Glutamatergic neuron (in vitro differentiated cells): ENCODE measurements at places on chromosomes 5 and 9. TPM values are rescaled to one million over a fixed set of nuclear protein-coding genes. Genes with fewer than 3 reads are reported as not detected.

The EIF4E1B gene
- total RNA-seq = not detected

GRCh38 chr9:132827366-132827765 lies 50.7 kb downstream of the AK8 start:
- H3K27me3 ChIP-seq = peaks cover 4% of the 10 kb centered on the region
- H3K36me3 ChIP-seq = peaks cover 6% of the 10 kb centered on the region
- DNase-seq = no peak
- H3K27ac ChIP-seq = no peak overlapping the region
- H3K4me1 ChIP-seq = peaks cover 13% of the 10 kb centered on the region
- no peak overlapping the region for H3K4me3 ChIP-seq

The PCDHA4 gene
- total RNA-seq = 29.7 TPM

DNA sequence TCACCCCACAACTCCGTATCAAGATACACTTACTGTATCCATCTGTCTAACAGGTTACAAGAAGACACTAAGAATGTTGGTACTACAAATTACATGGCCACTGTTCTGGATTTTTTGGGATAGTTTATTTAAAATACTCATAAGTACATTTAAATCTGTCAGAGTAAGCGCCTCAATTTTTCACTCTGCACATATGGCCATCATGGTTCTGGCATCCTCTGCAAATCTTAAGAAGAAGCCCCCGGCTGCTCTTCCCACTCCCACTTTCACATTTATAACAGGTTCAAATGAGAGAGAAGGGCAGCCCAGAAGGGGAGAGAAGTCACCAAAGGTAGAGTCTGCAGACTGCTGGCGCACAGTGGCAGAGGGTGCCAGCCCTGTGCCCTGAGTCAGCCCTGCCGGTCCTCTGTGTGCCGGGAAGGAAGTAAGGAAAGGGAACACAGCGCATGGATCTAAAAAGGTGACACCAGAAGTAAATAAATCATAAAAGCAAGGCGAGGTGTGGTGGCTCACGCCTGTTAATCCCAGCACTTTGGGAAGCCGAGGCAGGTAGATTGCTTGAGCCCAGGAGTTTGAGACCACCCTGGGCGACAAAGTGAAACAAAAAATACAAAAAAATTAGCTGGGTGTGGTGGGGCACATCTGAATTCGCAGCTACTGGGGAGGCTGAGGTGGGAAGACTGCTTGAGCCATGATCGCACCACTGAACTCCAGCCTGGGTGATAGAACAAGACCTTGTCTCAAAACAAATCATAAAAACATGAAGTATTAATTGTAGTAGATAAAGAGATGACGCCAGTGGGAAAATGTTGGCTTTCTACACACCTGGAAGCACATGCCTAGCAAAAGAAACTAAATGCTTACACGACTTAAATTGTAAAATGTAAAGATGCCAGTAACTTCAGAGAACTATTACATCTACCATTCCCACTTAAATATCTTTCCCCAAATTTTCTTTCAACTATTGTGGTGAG lies 30.0 kb downstream of the RNF130 start:
- peaks cover 6% of the 10 kb centered on the region for H3K27me3 ChIP-seq
- DNase-seq = no peak
- peaks cover 24% of the 10 kb centered on the region for H3K36me3 ChIP-seq
- H3K4me1 ChIP-seq = peaks cover 4% of the 10 kb centered on the region
- no peak overlapping the region for H3K27ac ChIP-seq

The CDH12 gene
- total RNA-seq = 23.5 TPM

DNA sequence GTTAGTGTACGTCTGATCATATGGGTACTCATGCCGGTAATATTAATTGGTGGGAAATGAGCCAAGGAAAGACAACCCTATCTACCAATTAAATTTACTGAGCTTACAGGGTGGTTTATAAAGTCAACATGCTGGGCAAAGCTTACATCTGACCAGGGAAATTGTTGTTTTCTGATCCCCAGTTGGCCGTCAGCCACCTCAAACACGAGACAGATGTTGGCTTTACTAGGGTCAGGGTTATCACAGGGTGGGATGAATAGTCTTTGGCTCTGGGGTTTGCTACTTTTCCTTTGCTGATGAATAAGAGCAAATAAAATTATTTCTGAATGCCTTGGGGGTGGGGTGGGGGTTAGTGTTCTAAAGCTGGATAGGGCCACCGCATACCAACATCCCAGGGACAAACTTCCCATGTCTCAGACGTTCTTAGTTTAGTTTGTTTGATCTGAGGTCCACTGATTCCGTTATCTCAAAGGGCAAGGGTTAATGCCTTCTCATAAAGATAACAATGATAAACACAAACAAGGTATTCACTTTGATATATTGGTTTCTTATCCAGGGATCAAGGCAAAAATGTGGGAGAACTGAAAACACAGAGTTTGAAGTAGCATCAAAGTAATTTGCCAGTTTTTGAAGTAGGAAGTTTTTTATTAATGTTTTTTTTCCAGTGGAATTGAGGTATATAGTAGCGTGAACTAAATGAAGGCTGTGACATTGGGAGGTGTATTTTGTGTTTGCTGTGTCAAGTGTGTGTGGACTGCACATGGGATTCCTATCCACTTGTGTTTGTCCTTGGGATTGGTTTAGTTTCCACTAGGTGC lies 109.1 kb upstream of the RPS23 start:
- H3K4me1 ChIP-seq = no peaks in the 10 kb centered on the region
- H3K36me3 ChIP-seq = no peaks in the 10 kb centered on the region
- H3K27ac ChIP-seq = no peak overlapping the region
- no peak overlapping the region for H3K4me3 ChIP-seq
- no peak for DNase-seq

DNA sequence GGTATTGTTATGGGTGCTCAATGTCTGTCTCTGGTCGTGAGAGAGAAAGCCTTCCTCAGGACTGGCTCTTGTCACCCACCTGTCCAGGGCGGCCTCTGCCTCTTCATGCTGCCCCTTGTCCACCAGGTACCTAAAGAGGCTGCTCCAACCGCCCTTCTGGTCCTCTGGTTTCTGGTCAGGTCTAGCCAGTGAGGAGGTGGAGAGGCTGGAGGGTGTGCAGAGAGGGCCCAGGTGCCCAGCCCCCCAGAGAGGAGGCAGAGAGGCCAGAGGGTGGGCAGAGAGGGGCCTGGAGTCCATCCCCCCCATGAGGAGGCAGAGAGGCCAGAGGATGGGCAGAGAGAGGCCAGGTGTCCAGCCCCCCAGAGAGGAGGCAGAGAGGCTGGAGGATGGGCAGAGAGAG lies 329.8 kb upstream of the IRX4 start:
- no peak overlapping the region for H3K4me3 ChIP-seq
- no peak for DNase-seq
- H3K27ac ChIP-seq = no peak overlapping the region

GRCh38 chr9:37963936-37964739 lies 60.2 kb upstream of the SLC25A51 start:
- peaks cover 9% of the 10 kb centered on the region for H3K27me3 ChIP-seq
- no peak overlapping the region for H3K4me3 ChIP-seq
- H3K36me3 ChIP-seq = no peaks in the 10 kb centered on the region
- H3K4me1 ChIP-seq = peaks cover 7% of the 10 kb centered on the region

The ZNF454 gene
- total RNA-seq = 9.3 TPM

DNA sequence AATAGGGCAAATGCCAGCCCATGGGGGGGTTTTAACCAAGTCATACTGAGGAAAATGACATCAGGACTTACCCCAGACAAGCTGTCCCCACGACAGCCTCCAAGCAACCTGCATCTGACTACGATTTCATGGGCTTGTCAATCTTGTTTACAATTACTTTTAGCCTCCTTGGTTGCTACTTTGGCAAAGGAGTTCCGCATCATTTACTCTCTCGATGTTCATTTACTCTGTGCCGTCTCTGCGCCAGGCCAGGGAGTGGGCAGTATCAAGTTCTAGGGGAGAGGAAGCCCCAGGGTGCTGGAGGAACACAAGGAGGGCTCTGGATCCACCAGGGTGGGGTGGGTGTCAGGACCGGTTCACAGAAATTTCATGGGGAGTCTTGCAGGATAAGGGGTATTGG lies 23.9 kb downstream of the PTPN3 start:
- H3K36me3 ChIP-seq = no peaks in the 10 kb centered on the region
- no peak overlapping the region for H3K4me3 ChIP-seq
- no peaks in the 10 kb centered on the region for H3K4me1 ChIP-seq
- no peak for DNase-seq

The MYORG gene
- 4.6 TPM for total RNA-seq

DNA sequence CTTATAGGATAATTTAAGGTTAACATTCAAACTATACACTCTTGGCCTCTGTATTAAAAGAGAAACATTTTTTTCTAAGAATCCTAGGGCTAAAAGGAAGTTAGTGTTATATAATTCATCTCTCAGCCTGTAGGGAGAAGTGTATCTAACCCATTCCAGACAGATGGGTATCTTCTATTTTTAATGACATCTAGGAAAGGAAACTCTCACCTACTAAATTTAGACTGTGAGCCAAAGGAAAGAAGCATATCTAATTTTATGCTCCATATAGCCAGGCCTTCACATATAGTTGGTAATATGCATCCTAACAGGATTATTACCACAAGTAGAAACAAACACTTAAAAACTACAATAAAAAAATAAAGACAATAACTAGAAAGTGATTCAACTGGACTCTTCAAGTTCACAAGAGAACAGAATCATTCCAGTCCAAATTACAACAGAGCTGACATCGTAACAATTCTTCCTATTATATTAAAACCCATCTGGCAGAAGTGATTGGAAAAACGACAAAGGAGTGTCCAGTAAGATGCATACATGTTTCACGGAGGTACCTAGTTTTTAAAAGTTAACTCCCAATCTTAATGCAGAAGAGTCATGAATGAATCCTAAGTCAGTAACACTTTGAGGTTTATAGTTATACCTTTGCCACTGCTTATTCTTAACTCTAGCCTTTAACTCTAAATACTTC lies 39.4 kb downstream of the SCAI start:
- no peaks in the 10 kb centered on the region for H3K27me3 ChIP-seq
- peaks cover 5% of the 10 kb centered on the region for H3K4me1 ChIP-seq
- H3K36me3 ChIP-seq = no peaks in the 10 kb centered on the region
- H3K4me3 ChIP-seq = no peak overlapping the region
- DNase-seq = no peak

GRCh38 chr5:54062958-54063357 lies 247.4 kb downstream of the ARL15 start:
- DNase-seq = no peak
- H3K27me3 ChIP-seq = no peaks in the 10 kb centered on the region
- no peak overlapping the region for H3K27ac ChIP-seq
- no peak overlapping the region for H3K4me3 ChIP-seq
- no peaks in the 10 kb centered on the region for H3K4me1 ChIP-seq
- H3K36me3 ChIP-seq = no peaks in the 10 kb centered on the region

DNA sequence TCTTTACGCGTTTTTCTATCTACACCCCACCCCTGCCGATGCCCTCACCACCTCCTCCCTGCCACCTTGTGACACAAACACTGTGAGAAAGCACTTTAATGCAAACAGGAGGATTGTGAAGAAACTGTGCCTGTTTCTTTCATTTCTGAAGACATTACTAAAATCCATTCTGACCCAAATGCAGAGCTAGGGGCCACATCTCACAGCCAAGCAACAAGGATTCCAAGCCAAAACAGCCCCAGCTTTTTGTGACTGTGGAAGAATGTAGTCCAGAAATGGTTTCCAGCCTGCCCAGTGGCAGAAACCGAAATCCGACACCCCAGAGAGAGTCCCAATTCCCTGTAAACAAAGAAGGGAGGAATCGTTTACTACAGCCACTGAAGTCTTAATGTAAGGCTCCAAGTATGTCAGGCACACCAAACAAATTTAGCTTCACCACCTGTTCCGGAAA lies 190.9 kb downstream of the TTC39B start:
- H3K27me3 ChIP-seq = no peaks in the 10 kb centered on the region
- H3K4me1 ChIP-seq = no peaks in the 10 kb centered on the region
- DNase-seq = no peak
- H3K27ac ChIP-seq = no peak overlapping the region
- no peak overlapping the region for H3K4me3 ChIP-seq
- no peaks in the 10 kb centered on the region for H3K36me3 ChIP-seq

The UIMC1 gene
- total RNA-seq = 38.5 TPM

The CCL27 gene
- 1.7 TPM for total RNA-seq

- no peak overlapping the region for H3K4me3 ChIP-seq
- H3K4me1 ChIP-seq = peaks cover 3% of the 10 kb centered on the region
- no peaks in the 10 kb centered on the region for H3K27me3 ChIP-seq
- DNase-seq = no peak
Measured at GRCh38 chr5:156667616-156668015, 182.5 kb upstream of the PPP1R2B start.

DNA sequence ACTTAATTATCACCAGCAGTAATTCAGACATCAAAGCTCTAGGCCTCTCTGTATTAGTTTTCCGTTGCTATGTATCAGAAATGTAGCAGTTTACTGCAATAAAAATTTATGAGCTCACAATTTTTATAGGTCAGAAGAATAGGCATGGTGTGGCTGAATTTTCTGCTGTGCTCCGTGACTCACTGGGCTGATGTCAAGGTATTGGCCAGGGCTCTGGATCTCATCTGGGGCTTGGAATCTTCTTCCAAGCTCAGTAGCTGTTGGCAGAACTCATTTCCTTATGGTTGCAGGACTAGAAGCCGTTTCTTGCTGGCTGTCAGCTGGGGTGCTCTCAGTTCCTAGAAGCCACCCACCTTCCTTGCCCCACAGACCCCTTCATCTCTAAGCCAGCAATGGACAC lies 66.3 kb downstream of the PSAT1 start:
- peaks cover 2% of the 10 kb centered on the region for H3K27me3 ChIP-seq
- H3K4me1 ChIP-seq = peaks cover 13% of the 10 kb centered on the region
- no peak overlapping the region for H3K27ac ChIP-seq
- no peak for DNase-seq
- no peaks in the 10 kb centered on the region for H3K36me3 ChIP-seq

DNA sequence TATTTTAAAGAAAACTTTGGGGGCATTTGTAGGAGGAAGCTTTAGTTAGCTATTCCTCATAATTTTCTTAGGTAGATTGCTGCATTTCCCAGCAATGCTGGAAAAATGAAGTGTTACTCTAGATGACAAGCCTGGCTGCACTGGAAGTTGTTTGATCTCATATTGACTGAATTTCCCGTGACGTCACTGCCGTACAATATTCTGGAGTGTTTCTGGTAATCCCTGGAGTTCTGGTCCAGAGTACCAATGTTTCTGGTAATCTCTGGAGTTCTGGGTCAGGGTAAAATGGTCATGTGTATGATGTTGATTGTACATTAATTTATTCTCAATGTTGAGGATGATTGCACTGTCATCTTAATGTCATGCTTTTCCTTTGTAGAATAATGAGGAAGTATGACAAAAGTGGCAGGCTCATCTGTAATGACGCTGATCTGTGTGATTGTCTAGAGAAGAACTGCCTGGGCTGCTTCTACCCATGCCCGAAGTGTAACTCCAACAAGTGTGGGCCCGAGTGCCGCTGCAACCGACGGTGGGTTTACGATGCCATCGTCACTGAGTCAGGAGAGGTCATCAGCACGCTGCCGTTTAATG lies 26.2 kb downstream of the ARL14EPL start:
- peaks cover 2% of the 10 kb centered on the region for H3K4me1 ChIP-seq
- H3K36me3 ChIP-seq = no peaks in the 10 kb centered on the region
- H3K27me3 ChIP-seq = no peaks in the 10 kb centered on the region
- H3K27ac ChIP-seq = no peak overlapping the region
- H3K4me3 ChIP-seq = no peak overlapping the region

DNA sequence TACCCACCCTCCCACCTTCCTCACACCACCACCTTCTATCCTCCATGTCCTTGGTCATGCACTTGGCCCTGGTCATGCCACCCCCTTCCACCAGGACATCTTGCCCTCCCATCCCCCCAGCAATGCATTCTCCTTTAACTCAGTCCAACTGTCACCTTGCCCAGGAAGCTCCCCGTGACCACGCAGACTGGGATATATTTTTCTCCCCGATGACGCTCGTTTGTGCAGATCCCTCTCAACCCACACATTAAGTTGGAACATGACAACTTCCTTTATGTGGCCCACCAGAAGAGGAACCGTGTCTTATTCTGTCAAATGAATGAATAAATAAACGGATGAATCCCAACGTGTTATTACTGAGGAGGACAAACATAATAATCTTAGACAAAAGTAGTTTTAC lies 82.8 kb upstream of the TAS2R1 start:
- no peak for DNase-seq
- peaks cover 3% of the 10 kb centered on the region for H3K27me3 ChIP-seq
